ENCODE measurements at places on chromosomes 12 and 14.

GRCh38 chr12:130636370-130636769 lies 79.7 kb downstream of the RIMBP2 start:
- no peak for DNase-seq

GRCh38 chr12:97756066-97756666 lies 293.6 kb downstream of the RMST start:
- DNase-seq, result no peak

DNA sequence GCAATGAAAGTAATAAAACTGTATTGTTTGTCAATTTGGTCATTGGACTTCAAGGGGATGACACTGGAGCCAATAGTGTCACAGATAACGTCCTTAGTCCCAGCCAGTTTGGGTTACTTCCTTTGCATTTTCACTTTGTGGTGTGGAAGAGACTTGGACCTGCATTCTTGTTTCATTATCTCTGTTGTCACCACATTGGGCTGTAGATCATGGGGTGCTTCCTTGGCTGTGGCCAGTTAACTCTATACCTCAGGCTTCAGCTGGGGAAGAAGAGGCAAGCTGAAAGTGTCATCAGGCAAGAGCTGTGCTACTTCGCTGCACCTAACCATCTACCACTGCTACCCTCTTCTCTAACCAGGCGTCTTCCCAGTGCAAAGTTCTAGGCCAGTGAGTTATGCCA lies 15.1 kb upstream of the CISTR start:
- DNase-seq, result no peak

- DNase-seq, result peak; percentile 74
Observed at GRCh38 chr14:59126714-59127436, 61.6 kb upstream of the DAAM1 start.

DNA sequence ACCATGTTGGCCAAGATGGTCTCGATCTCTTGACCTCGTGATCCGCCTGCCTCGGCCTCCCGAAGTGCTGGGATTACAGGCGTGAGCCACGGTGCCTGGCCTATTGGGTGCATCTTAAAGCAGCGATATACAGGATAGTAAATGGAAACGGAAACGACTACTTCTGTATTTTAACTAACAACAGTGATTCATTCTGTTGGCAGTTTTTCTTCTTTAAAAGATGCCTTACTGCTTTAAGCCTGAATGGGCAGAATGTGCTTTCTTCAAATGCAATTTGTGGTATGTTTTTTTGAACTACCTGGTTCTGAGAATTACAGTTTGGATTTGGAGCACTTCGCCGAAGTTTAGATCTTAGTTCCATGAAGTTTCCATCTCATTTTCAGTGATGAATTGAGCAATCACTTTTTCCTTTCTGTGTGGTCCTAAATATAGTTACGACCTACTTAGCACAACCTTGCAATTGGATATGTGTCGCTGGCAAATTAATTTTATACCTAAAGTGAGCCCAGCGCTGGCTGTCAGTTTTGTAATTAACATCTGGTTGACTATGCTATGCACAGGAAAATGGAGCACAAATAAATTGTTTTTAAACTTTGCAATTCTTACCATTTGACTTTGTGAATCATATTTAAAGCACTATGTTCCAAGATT lies 53.6 kb upstream of the EIF5 start:
- no peak for DNase-seq

Measured in hematopoietic multipotent progenitor cell treated with erythropoietin and hydrocortisone succinate and interleukin-3 and kit ligand, for 17 days (in vitro differentiated cells).